ENCODE measurements at places on chromosomes 12 and 14.
A peak's percentile ranks its signal among the peaks of the same experiment; 100 is the strongest.

DNA sequence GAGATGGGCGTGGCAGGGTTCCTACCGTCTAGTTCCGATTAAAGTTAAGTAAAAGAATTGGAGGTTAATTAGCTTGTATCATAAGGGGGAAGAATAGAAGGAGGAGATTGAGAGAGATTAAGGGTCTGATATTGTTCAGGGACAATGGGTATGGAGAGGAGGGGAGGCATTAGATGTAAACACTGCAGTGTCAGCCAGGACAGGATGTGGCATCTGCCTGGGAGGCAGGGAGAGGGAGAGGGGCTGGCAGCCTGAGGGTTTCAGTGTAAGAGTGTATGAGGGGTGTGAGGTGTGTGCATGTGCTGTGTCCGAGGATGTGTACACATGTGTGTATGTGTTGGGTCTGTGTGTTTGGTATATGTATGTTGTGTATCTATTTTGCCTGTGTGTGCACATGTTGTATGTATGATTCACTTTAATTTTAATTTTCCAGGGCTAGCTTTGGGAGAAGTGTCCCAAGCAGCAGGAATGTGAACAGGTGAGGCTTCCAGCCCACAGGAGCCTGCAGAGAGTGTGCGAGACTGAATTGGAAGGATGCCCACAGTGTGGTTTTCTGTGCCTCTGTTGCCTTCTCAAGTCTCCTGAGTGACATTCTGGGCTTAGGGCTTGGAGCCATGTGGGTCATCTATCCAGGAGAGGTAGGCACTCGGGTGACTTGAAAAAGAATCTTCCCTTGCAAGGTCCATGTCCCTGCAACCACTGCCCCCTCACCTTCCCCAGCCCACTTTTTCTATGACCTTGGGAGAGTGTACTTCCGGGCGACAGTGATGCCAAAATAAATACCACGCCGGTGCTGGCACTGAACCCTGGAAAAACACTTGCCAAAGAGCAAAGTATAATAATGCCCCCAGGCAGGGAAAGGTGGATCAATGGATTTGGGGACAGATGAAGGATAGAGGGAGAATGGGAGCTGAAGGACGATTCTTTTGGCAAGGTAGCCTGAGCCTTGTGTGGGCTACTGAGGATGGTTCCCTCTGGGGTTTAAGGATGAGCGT is 36.8 kb upstream of the DCD start:
- no peak for DNase-seq

DNA sequence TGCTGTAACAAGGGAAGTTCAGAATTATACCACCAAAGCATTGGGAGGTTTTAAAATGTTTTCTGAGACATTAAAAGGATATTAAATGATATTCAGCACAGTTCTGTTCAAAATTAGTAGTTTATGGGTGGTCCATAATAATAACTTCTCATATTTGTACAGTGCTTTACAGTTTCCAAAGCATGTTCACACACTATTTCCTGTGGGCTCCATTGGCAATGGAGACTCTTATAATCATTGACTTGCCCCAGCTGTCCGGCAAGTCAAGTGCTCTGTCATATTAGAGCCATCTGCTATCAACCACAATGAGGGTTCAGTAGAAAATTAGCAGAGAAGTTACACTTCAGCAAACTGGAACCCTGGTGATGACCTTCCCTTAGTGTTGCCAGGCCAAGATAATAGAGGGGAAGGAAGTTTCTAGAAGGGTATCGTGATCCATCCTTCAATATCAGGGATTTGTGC is 526.6 kb upstream of the CCDC196 start:
- no peak for DNase-seq

DNA sequence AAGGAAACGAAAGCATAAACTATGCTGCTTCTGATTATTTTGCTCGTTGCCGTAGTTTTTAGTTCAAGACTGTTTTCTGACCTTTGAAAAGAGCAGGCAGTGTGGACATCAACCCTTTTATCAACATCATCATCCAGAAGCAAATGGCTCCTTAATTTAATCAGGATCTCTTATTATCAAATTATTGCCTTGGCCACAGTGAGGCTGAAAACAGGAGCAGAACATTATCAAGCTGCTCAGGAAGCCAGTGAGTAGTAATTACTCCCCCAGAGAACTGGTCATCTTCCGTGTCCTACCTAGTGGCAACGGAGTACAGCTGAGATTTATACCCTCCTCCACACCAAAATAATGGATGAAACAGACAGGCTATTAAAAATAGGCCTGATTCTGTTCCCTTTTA is 2.2 kb upstream of the DIABLO start:
- no peak for DNase-seq

DNA sequence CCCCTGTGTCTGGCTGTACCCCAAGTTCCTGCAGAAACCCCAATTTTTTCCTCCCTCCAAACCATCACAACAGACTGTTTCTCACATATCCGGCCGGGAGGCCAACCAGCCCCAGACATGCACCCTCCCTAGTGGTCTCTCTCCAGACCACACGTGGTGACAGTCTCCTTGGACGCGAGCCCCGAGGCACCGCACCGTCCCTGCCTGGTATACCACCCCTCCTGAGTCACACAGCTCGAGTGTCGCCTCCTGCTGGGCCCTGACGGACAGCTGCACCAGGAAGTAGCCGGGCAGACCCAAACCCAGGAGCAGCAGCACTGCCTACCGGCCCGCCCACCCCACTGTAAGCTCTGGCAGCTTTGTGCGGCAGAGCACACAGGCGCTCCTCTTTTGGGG is 97.4 kb downstream of the RFLNA start:
- no peak for DNase-seq

- peak; percentile 45 for DNase-seq
These were observed 54.4 kb upstream of the KCNA1 start for GRCh38 chr12:4855121-4855924.

GRCh38 chr12:114425031-114425626 is 19.2 kb upstream of the TBX5 start:
- no peak for DNase-seq

DNA sequence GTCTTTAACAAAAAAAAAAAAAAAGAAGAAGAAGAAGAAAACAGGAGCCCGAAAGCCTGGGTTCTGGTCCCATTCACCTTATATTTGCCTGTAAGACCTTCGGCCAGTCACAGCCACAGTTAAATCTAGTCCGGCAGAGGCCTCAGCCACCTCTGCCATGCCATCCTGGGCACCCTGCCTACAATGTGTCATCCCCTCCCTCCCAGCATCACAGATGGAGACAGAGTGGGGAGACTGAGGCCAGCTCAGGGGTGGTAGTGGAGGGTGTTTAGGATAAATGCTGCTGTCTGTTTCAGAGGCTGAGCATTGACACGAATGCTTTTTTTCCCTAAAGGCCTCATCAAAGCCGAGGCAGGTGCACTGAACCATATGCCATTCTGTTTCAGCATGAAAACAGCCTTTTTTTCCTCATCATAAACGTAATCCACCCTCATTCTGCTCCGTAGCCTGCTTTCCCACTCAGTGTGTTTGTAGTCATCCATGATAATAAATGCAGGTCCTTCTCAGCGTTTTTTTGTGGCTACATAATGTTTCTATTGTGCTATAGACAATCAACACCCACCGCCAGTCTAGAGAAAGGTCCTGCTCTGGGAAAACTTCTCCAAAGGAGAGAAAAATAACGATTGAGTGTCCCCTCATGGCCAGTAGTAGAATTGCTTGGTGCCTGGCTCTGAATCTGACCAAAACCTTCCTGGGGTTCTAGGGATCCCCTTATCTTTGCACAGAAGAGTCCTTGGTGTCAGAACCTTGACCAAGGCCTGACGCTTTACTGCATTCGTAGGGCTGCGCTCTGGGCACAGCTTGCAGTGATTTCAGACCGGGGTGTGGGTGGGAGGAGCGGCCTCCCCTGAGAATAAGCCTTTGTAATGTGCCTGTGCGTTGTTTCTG is 41.1 kb upstream of the TSPAN9 start:
- DNase-seq = no peak

- no peak for DNase-seq
These were observed 17.0 kb downstream of the ZDHHC22 start for GRCh38 chr14:77124345-77125280.

DNA sequence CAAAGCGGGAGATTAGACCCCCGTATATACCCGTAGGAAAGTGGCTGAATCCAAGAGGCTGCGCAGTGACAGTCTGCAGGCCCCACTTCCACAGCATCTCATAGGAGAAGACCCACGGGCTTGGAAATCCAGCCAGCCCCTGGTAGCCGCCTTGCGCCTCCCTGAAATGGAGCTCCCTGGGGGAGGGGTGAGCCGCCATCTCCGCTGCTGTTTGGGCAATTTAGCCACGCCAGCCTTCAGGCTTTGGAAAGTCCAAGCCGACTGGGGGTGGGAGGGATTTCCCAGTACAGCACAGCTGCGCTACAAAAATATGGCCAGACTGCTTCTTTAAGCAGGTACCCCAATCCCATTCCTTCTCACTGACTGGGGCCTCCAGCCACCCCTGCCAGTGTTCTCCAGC is 53.4 kb downstream of the CAND1 start:
- DNase-seq = no peak

DNA sequence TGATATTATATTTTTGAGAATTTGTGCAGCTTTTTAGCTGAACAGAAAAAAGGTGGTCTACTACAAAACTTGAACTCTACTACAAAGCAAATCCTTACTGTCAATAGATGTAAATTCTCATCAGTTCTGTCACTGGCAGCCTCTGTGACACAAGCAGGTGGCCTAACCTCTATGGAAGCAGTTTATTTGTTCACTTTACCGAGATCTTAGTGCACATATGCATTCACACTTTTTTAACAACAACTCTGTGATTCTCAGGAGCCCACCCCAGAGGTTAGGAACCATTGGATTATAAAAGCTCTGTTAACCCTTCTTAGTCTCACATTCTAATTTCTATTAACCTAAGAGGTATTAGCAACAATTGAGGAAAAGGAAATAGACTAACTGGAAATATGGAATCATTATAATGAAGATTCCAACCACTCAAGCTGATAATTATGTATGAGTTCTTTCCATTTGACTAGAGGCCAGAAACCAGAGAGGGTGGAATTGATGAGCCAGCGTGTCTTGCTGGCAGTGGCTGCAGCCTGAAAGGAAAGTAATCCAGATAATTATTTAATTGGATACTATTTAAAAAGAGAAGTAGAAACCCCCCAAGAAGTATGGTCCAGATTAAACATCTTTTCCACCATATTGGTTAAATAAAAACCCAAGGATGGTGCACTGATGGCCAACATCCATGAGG is 451.1 kb downstream of the TMEM117 start:
- DNase-seq = no peak

DNA sequence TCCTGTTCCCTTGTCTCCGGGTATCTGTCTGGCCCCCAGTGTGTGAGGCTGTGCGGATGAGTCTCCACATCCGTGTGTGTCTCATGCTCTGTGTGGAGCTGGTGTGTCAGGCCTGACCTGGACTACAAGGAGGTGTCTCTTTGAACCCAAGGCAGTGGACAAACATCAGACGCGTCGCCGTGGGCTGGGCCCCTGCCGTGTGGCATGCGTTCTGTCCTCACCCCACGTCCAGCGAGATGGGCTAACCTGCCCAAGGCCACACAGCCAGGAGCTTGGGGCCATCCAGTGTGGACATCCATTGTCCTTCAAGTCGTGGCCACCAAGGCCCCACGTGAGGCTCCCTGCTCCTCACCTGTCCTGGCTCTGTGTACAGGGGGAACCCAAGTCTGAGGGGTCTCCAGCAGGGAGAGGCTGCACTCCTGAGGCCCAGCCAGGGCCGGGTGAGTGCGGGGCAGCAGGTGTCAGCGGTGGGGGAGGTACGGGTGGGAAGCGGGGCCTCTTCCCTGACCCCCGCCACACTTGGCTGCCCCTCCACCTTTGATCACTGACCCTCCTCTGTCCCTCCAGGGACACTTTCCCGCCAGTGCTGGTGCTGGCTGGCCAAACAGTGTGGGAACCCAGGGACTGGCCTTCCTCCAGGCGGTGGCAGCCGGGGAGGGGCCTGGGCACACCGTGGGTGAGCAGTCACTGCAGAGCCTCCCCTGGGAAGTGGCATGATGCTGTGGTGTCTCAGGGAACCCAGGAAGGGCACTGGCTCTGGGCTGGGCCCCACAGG is 48.5 kb downstream of the CYP46A1 start:
- DNase-seq = no peak

DNA sequence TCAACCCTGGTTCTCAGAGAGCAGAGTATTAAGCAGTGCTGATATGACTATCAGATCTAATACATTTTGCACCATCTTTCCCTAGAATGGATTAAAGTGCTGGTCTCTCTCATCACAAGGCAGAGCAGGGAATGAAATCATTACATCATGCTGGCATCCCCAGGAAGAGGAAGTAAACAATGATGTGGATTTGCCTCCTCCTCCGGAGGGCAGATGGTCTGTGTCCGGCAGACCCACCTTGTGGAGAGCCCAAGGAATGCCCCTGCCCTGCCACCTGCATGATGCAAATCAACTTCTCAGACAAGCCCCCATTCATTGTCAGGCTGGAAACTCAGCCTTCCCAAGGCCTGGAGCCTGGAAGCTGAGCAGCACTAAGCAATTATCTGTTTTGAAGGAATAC is 1149.1 kb downstream of the VRK1 start:
- DNase-seq = no peak

DNA sequence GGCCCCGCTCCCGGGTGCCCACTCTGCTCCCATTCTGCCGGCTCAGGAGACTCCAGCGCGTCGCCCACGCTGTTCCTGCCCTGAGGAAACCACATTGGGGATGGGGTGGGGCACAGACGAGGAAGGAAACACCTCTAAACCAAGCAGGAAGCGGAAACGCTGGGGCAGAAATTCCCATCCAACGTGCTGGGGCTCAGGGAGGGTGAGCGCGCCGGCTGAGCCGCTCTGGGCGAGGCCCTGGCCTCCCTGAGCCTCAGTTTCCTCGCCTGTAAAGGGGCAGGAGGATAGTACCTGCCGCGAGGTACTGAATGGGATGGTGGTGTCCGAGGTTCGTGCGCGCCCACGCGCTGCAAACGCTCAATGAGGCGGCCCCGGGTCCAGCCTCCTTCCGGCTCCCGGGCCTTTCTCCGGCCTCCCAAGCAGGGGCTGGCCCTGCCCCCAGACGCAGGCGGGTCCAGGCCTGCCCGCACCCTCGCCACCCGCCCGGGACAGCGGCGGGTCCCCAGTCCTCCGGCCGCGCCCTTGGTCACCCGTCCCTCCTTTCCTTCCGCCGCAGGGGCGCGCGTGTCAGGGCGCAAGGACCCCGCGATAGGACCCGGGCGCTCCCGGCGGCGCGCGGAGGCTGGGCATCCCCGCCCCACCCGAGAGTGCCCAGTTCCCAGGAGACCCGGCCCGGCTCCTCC is 673 bp downstream of the BEGAIN start:
- no peak for DNase-seq

DNA sequence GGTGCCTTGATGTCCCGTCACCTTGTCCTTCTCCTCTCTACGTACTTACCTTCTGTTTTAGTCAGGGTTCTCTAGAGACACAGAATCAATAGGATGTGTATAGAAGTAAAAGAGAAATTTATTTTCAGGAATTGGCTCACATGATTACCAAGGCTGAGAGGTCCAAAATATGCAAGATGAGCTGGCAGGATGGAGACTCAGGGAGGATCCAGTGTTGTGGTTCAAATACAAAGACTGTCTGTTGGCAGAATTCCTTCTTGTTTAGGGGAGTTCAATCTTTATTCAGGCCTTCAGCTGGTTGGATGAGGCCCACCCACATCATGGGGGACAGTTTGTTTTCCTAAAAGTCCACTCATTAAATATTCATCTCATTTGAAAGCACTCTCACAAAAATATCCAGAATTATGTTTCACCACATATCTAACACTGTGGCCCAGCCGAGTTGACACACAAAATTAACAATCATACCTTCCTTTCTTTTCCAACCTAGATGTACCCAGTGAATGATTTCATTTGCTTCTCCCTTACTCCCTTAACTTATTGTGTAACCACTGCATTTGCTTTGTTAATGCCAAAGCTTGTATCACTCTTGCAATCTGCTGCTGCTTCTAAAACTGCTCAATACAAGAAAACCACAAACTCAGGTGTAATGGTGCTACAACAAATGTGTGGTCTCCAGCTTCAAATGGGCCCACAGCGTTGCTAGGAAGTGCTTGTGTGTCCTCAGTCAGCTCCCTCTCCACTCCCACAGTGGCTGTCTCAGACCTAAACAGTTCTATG is 195.4 kb upstream of the ARHGAP5 start:
- DNase-seq = no peak

Data from AG04450 (cell line).